ENCODE measurements at places on chromosomes 5 and 9.

DNA sequence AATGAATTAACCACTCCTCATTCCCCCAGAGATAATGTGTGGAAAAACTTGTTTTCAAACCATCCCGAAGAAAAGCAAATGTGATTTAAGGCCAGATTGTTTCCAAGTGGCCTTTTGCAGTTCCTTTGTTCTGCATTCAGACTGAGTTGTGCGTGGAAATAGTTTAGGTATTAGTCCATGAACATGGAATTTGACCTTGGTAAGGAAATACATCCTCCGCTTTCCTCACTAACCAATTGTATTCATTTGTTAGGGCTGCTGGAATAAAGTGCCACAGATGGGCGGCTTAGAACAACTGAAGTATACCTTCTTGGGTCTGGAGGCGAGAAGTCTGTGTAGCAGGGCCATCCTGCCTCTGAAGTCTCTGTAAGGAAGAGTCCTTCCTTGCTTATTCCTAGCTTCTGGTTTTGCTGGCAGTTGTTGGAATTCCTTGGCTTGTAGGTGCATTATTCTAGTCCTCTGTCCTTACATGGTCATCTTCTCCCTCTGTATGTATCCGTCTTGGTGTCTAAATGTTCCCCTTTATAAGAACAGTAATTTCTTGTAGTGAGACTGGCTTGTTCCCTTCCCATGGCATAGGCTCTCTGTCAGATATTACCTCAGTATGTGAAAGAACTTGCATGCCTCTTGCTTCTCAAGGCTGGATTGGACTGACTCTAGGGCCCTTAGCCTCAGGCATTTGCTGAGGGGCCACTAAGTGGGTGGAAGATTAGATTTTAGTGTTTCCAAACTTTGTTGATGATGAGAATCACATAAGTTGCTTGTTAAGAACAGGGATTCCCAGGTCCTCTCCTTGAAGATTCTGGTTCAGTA, 53.9 kb downstream of the RAI14 start:
- no peak for DNase-seq

DNA sequence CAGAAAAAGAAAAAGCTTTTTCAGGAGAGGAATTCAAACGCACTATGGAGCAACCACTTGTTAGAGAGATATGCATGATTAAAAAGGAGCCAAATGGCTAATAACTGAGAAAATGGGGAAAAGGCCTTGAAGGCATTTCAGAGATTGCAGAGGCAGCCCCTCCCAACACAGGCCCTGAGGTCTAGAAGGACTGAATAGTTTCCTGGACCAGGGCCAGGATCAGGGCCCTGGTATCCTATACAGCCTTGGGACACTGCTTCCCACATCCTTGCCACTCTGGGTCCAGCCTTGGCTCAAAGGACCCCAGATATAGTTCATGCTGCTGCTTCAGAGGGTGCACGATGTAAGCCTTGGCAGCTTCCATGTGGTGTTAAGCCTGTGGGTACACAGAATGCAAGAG, 20.7 kb upstream of the FEM1C start:
- DNase-seq = no peak

DNA sequence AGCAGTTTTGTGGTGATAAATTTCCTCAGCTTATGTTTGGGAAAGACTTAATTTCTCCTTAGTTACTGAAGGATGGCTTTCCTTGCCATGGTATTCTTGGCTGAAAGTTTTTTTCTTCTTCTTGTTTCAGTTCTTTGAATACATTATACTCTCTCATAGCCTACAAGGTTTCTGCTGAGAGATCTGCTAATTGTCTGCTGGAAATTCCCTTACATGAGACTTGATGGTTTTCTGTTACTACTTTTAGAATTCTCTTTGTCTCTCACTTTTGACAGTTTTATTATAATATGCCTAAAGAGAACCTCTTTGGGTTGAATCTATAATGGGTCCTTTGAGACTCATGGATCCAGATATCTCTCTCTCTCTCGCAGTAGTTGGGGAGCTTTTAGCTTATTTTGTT, 693.6 kb downstream of the PRELID2 start:
- no peak for DNase-seq

DNA sequence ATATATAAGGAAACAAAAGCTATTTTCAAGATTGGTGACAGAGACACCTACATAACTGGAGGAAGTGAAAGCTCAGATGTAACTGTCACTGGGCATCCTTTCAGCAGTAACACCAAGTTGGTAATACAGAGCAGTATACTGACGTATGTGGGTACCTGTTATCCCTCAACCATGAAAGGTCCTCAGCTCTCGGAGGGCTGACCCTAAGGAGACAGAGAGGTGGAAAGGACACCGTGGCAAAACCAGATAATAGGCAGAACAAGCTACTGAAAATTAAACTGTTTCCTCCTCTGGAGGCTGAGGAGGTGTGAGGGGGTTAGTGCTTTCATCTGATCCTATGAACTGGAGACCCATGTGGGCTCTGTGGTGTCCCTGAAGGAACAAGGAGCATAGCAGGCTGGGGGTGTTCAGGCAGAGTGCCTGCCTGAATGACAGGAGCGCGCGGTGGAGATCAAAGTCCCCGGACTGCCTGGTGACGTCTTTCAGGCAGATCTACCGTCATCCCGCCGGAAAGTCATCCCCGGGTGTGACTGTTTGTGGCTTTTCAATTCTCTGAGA, 130.2 kb upstream of the FSTL4 start:
- no peak for DNase-seq

DNA sequence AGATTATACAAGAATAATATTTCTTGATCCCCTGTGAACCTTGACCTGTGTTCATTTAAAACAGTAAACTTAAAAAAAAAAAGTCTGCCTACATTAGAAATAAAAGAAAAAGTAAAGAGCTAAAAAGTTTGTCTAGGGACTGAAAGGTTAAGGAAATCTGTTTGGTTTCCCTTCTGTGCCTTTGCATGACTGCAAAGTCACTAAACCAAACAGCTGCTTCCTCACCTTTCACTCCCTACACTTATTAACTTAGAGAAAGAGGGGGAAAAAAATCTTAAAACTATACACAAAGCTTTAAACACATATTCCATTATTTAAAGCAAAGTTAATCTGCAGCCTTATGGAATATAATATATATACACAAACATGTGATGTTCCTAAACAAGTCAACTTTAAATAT, 65.1 kb downstream of the ZFR start:
- DNase-seq = no peak

GRCh38 chr9:4822057-4822456, 29.3 kb downstream of the RCL1 start:
- DNase-seq = no peak

DNA sequence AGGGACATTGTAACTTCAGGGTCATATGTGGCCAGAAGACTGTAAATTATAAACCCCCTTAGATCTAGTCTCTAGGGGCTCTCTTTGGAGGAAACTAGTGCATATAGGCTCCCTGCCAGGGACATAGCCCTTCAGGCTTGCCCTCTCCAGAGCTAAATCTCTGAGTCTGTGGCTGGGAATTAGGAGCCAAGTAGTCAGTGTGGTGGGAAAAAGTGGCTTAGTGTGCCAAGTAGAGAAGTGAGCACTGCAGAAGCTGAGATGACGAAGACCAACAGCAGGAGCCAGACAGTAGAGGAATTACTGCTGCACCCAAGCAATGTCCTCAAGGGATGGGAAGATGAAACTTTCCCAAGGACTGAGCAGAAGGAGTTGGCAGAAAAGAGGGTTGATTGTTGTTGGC, 71.2 kb downstream of the CWC27 start:
- no peak for DNase-seq

DNA sequence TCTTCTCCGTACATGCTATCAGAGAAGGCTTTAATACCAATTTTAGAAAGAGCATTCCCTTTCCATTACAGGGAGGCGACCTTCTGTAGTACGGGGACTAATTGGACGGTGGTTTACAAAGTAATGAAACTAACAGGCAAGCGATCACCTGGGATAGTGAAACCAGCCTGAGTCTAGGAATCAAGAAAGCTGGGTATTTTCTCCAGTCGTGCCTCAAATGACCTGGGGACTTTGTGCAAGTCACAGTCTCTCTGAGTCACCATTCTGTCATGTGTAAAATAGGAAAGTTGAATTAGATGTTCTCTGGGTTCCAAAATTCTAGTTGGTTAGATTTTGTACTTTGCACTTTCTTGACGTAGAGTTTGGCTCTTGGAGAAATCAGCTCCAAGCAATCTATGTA, 22.7 kb upstream of the SSBP2 start:
- DNase-seq = no peak

- no peak for DNase-seq
Measured at GRCh38 chr9:102700936-102701335, 294.2 kb upstream of the CYLC2 start.

- no peak for DNase-seq
Measured at GRCh38 chr5:33212439-33212838, 228.3 kb upstream of the TARS1 start.

GRCh38 chr5:172776235-172776594, 5.2 kb upstream of the DUSP1 start:
- DNase-seq = no peak

DNA sequence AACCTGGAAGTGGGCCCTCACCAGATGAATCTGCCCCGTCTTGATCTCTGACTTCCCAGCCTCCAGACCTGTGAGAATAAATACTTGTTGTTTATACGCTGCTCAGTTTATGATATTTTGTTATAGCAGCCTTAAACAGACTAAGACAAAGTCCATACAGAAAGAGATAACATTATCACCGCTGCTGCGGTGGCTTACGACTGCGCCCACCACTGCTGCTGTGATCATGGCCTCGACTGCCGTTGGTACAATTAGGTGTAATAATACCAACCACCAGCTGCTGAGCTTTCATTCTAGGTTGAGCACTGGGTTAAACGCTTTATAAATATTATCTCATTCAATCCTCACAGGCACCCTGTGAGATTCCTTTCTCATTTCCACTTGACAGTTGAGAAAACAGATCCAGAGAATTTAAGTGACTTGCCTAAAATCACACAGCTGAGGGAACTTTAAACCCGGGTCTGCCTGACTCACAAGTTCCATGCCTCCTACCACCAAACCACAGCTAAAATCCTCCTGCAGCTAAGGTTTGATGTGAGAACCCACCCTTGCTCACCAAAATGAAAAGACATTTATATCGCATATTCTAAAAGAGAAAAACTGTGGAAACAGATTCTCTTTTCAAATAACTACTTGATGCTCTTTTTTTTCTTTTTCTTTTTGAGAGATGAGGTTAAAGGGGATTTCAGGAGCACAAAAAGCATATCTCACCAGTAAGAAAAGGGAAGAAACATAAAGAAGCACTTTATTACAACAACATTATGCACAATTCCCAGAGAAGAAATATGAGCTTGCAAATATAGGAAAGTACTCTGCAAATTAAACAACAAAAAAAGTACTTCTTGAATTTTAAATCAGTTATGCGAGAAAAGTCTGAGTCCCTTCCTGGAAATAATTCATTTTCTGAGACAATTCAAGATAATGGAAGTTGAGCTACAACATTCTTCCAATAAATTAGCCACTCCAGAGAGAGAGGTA, 23.9 kb downstream of the GOLM1 start:
- no peak for DNase-seq

DNA sequence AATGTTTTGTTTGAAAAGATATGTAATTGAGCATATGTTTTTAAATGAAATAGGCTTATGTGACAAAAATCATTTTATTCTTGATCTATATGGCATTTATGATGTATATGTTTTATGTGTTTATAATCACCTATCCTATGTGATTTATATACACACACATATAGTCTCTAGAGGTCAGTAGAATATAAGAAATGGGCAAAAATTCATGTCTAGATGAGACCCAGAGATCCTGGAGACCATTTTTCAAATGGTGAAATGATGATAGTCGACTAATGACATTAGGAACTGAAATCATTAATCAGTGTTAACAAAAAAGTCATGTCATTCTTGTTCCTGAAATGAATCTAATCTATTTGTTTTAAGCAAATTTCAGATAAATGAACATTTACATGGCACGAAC, 709.2 kb upstream of the WWC1 start:
- no peak for DNase-seq

Data from activated CD8-positive, alpha-beta memory T cell treated with anti-CD3 and anti-CD28 coated beads for 48 hours (primary cell).